ENCODE measurements at places on chromosomes 13 and 19.

GRCh38 chr13:45122941-45123340 is 2.6 kb downstream of the GTF2F2 start:
- no peak for DNase-seq

- DNase-seq, result no peak
Observed at GRCh38 chr19:518598-519231, 11.4 kb downstream of the TPGS1 start.

DNA sequence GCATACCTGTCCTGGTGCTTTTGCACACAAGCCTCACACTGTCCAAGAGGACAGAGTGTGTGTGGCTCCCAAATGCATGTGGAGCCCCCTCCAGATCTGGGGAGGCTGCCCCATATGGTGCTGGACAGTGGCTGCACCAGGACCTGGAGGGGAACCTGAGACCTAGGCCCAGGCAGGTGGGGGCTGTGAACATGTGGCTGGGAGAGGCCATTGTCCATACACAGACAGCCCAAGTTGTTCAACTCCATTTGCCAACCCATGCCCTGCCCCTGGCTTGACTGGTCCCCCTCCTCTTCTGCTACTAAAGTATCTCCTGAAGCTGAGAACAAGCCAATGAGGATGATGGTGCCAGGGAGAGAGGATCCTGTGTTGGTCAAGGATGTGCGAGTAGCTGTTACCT is 94.0 kb downstream of the ING1 start:
- DNase-seq, result no peak

DNA sequence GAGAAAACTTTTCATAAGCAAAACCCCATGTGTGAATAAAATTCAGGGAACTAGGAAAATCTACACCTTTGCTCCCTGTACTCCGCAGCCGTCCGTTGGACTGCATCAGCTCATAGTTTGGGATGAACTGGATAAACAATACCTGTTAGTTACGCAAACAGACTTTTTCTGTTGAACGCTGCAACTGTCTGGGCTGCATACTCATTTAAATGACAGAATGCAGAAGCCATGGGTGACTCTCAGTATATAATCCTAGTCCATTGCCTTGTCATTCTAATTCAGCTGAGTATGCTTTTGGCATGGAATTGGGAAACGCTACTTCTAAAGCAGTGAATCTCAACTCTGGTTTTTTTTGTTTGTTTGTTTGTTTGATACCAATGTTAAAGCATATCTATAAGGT is 151.6 kb downstream of the SLITRK1 start:
- DNase-seq, result peak; percentile 32

- no peak for DNase-seq
Observed at GRCh38 chr13:79442221-79442620, 36.2 kb upstream of the RBM26 start.

DNA sequence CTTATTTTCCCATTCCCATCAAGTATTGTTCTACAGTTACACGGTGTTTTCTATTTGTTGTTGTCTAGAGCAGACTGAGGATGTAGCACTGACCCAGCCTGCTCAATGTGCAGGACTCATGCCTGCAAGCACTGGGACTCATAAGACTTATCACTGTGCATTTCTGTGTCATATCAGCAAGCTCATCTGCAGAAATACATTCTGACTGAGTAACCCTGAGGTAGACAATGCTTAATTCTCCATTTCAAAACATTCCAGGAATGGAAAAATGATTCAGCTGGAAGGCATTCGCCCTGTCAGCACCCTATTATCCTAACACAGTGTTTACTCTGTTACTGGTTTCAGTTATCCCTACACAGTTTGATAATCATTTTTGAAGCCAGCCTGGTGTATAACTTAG is 2506.4 kb downstream of the PCDH9 start:
- no peak for DNase-seq
